ENCODE measurements at places on chromosomes 1 and 21.

DNA sequence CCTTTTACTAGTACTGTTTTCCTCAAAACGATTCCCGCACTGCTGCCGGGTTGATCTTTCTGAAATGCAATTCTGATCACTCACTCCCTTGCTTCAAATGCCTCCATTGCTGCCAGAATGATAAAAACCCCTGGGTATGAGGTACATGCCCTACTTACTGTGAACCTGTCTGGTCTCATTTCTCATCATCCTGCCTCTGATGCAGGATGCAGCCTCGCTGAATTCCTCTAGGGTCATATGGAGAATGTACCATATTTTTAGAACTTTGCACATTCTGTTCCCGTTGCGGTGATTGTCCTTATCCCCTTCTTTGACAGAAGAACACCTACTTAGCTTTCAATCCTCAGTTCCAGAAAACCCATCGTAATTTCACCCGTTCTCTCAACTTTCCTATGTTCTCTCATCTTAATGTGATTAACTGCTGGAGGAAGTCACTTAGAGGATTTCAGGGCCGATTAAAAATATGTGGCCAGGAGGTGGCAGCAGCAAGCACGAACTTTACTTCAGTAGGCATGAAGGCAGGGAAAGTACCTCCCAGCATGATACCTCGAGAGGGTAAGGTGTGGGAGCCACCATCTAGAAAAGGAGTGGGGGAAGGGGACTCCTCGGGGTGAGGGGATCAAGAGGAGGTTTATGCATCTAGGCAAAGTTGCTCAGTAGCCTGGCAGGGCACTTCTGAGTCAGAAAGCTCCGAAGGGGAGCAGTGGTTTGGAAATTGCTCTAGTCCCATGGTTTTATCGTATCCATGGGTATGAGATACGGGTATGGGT, 361.5 kb upstream of the ZP4 start:
- DNase-seq: no peak

DNA sequence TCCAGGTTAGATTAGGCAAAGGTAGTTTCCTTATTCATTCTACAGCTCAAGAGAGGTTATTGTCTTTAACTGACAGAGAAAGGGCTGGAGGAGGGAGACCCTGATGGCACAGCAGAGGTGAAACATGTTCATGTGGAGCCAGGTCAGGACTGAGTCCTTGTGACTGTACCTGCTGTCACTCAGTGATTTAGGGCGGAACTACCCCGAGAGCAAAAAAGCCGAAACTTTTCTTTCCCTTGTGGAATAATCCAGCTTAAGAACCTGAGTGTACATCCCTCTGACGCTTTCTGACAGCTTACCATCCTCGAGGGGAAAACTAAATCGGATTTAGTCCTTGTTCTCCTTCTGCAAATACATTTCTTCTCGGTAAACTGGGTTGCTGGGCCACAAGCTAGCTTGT, 273.2 kb downstream of the BACH1 start:
- no peak for DNase-seq

GRCh38 chr21:26847921-26848320, 2.7 kb upstream of the ADAMTS1 start:
- DNase-seq: no peak

DNA sequence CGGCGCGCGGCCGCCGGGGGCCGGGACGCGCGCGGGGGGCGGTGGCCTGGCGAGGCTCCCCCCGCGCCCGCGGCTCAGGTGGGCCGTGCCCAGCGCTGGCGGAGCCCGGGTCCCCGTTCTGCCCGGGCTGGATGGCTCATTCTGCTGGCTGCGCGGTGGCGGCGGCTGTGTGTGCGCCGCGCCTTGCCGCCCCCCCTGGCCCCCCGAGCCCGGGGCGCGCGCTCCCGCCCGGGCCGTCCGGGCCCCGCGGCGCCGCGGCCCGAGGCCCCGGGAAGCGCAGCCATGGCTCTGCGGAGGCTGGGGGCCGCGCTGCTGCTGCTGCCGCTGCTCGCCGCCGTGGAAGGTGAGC, at the start of gene EPHB2:
Gene EPHB2 (plus strand): TSS at position 139 of the 349 bp plus-strand sequence. CDS start 144 bp downstream, at position 283.
- DNase-seq: no peak

GRCh38 chr1:162151900-162152829, 82.7 kb downstream of the NOS1AP start:
- DNase-seq: peak; percentile 22

- no peak for DNase-seq
Measured at GRCh38 chr1:230982696-230983095, 3.8 kb downstream of the ARV1 start.

DNA sequence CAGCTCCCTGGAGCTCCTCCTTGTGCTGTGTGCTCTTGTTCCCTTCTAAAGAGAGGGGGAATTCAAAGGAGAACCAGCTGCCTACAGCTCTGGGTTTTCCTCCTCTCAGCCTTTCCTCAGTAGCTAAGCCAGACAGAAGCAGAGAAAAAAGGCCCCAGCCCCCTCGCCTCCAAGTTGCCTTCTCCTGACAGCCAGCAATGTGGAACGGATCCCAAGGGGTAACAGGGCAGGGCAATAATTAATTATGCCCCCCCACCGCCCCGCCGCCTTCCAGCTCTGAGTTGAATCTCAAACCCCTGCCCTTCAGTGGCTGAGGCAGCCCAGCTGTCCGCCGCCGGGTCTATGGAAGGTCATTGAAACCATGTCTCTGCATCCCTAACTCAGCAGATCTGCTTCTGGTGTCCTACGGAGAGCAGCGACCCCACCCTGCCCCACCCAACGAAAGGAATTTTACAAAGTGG, 69.0 kb upstream of the GOLT1A start:
- no peak for DNase-seq

DNA sequence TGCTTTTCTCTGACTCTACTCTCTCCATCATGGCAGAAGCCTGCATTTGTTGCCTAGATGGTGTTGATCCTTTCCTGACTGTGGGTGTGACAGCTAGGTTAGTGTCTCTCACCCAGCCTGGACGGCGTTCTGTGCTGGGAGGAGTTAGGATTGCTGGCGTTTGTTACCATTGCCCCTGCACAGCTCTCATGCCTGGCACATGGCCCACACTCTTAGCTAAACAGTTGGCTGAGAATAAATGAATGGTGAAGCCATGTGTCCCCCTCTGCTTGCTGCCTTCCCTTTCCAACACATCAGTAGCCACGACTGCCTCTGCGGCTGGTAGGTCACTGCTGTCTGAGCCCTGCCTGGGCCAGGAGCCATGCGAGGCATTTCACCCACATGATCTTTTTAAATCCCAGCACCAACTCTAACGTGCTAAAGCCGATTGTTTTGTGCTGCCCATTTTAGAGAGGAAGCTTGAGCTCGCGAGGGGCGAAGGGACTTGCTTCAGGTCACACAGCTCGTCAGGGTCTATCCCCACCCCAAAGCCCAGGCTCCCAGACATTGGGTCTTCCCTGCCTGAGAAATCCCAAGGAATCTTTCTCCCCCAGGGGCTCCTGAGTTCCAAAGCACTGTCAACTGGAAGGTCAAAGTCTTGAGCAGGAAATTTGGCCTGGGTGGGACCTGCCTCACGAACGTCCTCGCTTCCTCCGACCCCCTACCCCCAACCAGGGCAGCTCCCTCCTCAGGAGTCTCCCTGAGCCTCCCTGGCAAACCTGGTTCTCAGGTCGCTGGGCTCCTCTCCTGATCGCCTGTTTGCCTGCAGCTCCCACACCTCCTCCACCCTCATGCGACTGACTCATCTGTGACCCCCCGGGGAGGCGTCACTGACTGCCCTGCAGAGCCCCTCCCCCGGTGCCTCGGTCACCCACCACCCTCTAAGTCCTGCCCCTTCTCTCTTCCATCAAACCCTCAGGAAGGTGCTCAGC, 271.7 kb upstream of the C1orf174 start:
- no peak for DNase-seq

DNA sequence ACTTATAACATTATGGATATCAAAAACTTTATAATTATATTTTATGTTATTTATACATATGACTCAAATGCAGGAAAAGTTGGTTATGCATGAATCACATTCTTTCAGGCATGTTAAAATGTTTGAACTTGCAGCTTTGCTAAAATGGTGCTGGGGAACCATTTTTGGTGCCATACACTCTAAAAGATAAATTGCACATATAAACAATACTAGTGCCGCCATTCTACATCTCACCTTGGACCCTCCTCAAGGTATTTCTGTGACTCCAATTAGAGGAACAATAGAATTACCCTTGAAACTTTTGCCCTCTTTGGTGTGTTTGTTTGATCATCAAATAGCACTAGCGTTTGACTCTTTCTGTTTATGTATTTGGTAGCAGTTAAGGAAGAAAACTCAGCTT, 997 bp downstream of the PRKACB start:
- DNase-seq: no peak

DNA sequence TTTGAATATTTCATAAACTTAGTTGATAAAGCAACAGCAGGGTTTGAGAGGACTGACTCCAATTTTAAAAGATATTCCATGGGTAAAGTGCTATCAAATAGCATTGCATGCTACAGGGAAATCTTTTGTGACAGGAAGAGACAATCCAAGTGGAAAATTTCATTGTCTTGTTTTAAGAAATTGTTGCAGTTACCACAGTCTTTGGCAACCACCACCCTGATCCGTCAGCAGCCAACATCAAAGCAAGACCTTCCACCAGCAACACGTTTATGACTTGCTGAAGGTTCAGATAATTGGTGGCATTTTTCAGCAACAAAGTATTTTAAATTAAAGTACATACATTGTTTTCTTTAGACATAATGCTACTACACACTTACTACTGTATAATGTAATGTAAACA, 47.8 kb downstream of the ADGRL4 start:
- no peak for DNase-seq

- DNase-seq: no peak
Measured at GRCh38 chr1:23530087-23530746, 816 bp downstream of the E2F2 start.

- no peak for DNase-seq
Measured at GRCh38 chr1:172697534-172698002, 38.7 kb downstream of the FASLG start.

DNA sequence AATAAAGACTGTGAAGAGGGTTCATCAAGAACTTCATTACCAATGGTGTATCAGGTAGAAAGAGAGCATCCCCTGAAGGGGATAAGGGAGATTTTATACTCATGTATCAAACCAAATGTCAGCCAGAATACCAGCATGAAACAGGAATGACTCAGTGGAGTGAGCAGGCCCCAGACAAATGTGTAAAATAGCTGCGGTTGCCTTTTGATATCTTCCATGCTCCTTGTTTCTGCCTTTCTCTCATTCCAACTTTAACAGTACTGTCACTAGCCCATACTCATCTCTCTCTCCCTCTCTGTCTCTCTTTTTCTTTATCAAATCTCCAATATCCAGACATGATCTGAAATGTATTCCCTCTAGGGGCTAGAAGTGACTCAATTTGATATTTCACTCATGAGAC, 47.8 kb downstream of the GPR88 start:
- DNase-seq: no peak

- no peak for DNase-seq
Measured at GRCh38 chr1:68111519-68112436, 61.4 kb upstream of the DIRAS3 start.

All from activated T-helper 2 cell treated with anti-CD3 and anti-CD28 coated beads, Interferon-gamma antibody, Interleukin-2, Interleukin-4, amounts not matched to agents 10 μg/mL and 5 μg/mL and 100 μg/mL, durations not matched to agents 14 hours and 24 hours and 36 hours (primary cell).